ENCODE measurements at places on chromosomes 7 and 10. TPM values are rescaled to one million over a fixed set of nuclear protein-coding genes. Genes with fewer than 3 reads are reported as not detected.

Gene GJC3
- not detected for total RNA-seq

Gene TSPAN12
- total RNA-seq, result 26.0 TPM

Gene ATRNL1
- 18.7 TPM for total RNA-seq

Gene AMPH
- 1.6 TPM for total RNA-seq

Gene DUS4L
- total RNA-seq, result 12.5 TPM

Gene DNAJB6
- total RNA-seq, result 118 TPM

Gene MRLN
- total RNA-seq, result not detected

Gene OR2A5
- 0.44 TPM for total RNA-seq

Gene SFTPA1
- total RNA-seq, result not detected

Gene MET
- 29.3 TPM for total RNA-seq

Gene ZNF365
- total RNA-seq, result 0.93 TPM

Gene GSAP
- 16.3 TPM for total RNA-seq

Gene TUBAL3
- 1.0 TPM for total RNA-seq

DNA sequence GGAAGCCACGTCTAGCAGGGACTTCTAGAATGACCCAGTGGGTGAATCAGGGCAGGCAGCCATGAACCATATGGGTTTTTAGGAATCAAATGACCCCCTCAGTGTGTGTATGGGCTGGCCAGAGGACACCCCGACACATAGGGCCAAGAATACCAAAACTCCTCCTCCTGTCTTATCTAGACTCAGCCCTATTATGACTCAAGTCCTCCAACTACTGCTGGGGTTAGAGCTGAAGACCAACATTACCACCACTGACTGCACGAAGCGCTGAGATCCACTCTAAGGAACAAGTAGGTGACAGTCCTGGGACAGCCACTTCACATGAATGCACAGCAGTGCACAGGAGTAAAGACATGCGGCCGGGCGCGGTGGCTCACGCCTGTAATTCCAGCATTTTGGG lies 11.5 kb upstream of the SVOPL start:
- no peak for DNase-seq

GRCh38 chr7:138776166-138776833 lies 21.5 kb upstream of the TMEM213 start:
- DNase-seq, result no peak

- DNase-seq, result peak; percentile 48
These were observed 353.7 kb downstream of the GLRX3 start for GRCh38 chr10:130489891-130490290.

DNA sequence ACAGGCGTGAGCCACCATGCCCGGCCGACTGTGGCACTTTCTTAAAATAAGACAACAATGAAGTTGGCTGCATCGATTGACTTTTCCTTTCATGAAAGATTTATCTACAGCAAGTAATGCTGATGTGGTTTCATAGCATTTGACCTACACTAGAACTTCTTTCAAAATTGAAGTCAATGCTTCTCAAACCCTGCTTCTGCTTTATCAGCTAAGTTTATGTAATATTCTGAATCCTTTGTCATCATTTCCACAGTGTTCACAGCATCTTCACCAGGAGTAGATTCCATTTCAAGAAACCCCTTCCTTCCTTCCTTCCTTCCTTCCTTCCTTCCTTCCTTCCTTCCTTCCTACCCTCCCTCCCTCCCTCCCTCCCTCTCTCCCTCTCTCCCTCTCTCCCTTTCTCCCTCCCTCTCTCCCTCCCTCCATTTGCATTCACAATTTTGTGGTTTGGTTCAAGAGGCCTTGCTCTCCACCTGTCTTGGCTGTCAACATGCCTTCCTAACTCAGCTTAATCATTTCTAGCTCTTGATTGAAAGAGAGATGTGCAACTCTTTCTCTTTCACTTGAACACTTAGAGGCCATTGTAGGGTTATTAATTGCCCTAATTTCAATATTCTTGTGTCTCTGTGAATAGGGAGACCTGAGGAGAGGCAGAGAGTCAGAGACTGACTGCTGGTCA lies 52.1 kb downstream of the HDAC9 start:
- no peak for DNase-seq

DNA sequence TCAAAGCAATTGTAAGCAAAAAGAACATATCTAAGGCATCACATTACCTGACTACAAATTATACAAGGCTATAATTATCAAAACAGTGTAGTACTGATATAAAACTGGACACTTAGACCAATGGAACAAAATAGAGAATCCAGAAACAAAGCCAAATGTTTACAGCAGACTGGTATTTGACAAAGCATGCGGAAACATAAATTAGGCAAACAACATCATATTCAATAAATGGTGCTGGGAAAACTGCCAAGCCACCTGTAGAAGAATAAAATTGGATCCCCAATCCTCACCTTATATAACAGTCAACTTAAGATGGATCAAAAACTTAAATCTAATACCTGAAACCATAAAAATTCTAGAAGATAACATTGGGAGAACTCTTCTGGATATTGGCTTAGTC lies 240.8 kb upstream of the POM121L12 start:
- no peak for DNase-seq

GRCh38 chr10:26214551-26215395 lies 1.8 kb upstream of the GAD2 start:
- no peak for DNase-seq

GRCh38 chr10:48444266-48444665 lies 137.8 kb downstream of the MAPK8 start:
- peak; percentile 23 for DNase-seq

GRCh38 chr7:107596881-107597581 lies 17.0 kb downstream of the BCAP29 start:
- no peak for DNase-seq

GRCh38 chr10:91076991-91077548 lies 143.4 kb upstream of the PCGF5 start:
- DNase-seq, result no peak

DNA sequence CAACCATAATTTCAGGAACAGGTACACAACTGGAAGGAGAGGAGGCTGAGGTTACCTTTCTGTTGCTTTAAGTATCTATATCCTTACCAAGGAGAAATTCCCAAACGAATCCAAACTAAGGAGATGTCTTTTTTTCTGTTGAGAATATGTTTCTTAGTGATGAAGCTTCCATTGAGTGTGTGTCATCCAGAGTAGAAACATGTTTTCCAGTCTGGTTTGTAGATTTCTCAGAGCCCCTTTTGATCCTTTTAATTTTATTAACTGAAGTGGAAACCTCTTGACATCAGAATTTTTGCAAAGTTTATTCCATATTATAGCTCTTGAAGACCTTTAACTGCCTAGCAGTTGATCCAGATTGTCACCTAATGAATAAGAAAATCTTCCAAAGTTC lies 207.1 kb upstream of the FERD3L start:
- no peak for DNase-seq

DNA sequence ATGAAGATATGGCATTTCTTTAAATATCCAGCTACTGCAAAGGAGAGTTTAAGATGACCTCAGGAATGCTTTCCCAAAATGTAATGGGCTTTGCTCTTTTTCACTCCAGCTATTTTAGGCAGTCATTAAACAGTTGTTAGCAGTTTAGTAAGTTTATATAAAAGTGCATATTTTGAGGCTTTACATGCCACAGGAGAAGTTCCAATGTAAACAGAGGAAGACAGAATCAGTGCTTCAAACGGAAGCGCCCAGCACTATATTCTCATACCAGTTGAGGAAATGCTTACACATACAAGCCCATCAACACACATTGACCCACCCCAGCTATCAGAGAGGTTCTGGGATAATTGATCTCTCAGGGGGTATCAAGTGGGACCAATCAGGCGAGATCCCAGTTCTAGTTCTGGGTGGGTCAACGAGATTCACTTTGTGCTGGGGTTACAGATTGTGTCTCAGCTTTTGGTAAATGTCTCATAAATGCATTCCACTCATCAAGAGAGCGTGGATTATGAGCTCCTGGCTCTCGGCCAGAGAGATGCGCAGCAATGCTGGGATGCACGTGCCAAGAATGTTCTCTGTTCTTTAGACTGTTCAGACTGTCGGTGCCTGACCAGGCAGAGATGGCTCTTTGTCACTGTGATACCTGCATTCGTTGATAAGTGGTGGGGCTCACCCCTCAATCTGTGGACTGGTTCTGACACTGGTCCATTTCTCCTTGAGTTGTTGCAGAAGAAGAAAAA lies 55.0 kb downstream of the CACNB2 start:
- peak; percentile 28 for DNase-seq

GRCh38 chr7:154776350-154776749 lies 226.6 kb downstream of the PAXIP1 start:
- no peak for DNase-seq

- no peak for DNase-seq
These were observed 103.0 kb downstream of the LCOR start for GRCh38 chr10:96935148-96935547.

- no peak for DNase-seq
These were observed 597.3 kb downstream of the PTPRN2 start for GRCh38 chr7:157990226-157990880.

GRCh38 chr7:136953386-136953785 lies 84.9 kb downstream of the CHRM2 start:
- no peak for DNase-seq

GRCh38 chr10:91691981-91692380 lies 59.1 kb upstream of the PPP1R3C start:
- DNase-seq, result no peak

DNA sequence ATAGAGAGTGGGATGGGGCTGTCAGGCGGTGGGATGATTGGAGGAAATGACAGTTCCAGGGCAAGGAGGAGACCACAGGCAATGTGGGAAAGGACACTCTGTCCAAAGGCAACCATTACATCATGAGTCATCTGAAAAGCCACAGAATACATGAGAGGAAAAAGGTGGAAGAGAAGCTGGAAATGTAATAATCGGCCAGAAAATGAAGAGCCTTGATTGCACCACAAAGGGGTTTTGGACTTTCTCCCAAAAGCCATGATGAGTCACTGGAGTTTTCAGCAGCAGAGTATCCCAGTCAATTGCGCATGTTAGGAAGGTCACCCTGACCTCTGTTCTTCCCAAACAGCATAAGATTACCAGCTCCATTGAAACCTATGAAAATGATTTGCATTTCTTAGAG lies 222.0 kb downstream of the LHFPL3 start:
- no peak for DNase-seq

GRCh38 chr10:61438141-61438988 lies 14.8 kb downstream of the TMEM26 start:
- no peak for DNase-seq

DNA sequence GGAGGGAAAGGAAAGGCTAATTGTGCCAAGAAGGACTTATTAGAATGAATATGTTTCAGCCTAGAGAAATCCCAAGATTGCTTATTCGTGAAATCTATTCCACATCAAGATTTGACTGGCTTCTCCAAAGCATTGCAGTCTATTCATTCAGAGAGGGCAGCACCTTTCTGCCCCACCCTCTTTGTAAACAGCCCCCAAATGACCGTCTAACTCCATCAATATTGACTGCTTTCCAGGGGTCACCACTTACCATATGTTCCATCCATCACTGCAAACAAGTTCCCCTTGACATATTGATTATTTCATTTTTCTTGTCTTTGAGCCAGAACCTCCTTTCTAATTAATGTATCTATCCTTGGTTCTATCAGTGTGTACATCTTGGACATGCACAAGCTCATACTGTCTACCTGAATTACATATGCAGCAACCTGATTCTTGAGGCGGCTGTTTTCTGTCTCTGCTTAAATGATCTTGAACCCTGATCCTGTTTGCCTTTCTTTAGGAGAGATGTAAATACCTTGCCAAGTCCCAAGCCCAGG lies 44.2 kb upstream of the PTER start:
- no peak for DNase-seq

- no peak for DNase-seq
These were observed 798.1 kb downstream of the GATA3 start for GRCh38 chr10:8852546-8852945.

GRCh38 chr7:105718511-105718925 lies 137.2 kb upstream of the EFCAB10 start:
- DNase-seq, result no peak
